ENCODE measurements at places on chromosomes 11 and 22.

GRCh38 chr22:37199760-37200108 lies 11.7 kb upstream of the C1QTNF6 start:
- DNase-seq = no peak

DNA sequence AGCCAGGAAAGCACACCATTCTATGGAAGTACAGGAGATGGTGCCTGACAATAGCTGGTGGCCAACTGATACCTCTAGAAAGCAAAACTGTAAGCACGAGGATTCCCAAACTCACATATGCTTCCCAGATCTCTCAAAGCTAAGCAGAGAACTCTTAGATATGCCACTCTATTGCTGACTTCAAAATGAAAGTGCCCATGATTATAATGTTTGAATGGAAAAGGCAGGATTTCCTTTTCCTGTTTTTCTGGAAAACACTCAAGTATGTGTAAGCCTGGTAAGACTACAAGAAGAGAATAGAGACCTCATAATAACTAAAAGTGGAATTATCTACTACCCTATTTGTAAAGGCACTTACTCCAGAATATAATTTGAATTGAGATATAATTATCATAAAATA lies 2.6 kb upstream of the CARD18 start:
- DNase-seq = no peak

DNA sequence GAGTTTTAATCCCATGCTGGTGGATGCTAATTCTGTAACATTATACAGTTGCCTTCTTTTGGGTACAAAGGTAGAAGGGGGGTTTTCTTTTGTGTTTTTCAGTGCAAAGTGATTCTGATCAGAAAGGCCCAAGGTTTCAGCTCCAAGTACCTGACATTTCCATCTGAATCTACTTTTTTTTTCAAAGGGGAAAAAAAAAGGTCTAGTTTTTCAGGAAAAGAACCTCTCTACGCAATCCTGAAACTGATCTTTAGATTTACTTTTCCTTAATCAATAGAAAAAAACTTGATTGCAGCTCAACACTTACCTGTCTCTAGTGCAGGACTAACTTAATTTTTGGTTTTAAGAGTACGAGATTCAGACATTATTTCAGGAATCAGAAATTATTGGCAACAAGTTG lies at the start of gene TECTA:
TSS of gene TECTA (plus strand) at position 301 of the 400 bp plus-strand sequence. CDS start 1,423 bp downstream, outside the sequence.
- DNase-seq = no peak

DNA sequence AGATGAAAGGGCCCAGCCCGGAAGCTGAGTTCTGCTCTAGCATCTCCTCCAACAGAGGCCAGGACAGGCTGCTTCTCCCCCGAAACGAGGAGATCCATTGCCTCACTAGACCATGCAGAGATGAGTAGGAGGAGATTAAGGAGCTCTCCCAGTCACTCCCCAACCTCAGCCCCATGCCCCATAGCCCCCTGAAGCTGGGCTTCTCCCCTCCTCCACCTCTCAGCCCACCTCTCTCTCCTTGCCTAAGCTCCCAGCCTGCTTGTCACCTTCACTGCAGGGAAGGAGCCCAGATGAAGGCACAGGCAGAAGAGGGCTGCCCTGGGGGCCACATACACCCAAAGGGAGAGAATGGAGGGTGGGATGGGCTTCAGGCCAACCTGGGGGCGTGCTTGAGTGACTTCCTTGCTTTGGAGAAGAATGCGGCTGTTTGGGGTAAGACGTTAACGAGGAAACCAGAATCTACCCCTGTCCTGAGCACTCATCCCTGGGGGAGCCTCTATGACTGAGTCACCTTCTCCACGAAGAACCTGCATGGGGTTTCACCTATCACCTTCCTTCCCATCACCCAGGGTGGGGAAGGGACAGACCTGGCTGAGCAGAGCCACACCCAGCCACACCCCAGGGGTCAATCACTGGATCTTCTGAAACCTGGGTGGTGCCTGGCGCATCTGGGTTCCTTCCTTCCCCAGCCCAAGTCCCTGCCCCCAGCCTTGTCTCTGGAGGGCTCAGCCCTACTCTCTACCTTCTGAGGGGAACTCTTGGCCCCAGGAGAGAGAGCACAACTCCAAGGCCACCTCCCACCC lies 11.6 kb upstream of the GNAZ start:
- no peak for DNase-seq

DNA sequence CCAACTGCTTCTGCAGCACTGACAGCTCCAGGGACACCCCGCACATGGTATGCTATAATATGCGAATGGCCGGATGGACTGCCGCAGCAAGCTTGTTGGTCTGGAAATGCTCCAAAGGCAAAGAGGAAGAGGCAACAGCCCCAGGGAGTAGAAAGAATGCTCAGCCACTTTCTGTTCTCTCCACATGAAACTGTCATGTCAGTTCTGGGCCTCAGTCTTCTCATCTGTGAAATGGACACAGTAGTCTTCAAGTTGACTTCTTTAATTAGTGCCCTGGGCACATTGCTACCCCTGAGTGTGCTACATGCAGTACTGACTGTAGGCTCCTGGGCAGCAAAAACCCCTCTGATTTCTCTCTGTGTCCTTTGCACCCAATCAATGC lies 19.9 kb downstream of the IL10RA start:
- DNase-seq = no peak

DNA sequence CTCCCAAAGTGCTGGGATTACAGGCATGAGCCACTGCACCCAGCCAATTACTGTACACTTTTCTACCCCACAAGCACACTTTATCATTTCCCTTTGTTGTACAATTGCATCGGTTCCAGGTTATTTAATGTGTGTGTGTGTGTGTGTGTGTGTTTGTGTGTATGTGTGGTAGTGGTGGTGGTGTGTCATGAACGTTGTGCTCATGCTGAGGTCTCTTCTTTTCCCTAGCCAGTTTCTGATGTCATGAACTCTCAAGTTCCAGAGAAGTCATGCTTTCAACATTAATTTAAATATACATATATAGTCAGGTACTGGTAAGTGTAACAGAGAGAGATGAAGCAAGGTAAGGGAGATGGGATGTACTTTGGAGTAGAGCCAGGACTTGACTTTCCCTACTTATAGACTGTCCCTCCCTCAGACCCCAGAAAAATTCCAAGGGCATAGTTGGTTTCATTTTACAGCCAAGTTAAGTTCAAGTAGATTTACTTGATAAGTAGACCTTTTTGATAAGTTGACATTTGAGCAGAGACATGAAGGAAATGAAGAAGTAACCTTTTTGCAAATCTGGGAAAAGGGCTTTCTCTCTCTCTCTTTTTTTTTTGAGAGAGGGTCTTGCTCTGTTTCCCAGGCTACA lies 42.7 kb downstream of the WEE1 start:
- DNase-seq = no peak

DNA sequence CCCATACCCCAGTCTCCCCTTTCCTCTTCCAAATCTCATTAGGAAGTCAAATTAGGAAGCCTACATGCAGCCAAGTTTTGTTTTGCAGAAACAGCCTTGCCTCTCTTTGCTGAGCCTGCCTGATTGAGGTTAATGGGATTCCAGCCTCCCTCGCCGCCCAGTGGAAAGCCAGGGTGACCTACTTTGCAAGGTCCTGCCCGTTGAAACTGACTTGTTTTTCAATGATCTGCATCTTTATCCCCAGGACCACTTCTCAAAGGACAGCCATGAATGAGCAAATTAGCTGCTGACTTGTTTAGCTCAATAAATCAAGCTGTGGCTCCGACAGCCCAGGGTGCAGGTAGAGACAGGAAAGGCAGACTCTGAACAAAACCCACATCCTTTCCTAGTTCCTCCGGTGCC lies 110.4 kb downstream of the RRAS2 start:
- DNase-seq = no peak

GRCh38 chr11:3091081-3091845 lies 34.0 kb upstream of the CARS1 start:
- DNase-seq = no peak

- no peak for DNase-seq
Observed at GRCh38 chr22:31218565-31219262, 6.6 kb downstream of the LIMK2 start.

DNA sequence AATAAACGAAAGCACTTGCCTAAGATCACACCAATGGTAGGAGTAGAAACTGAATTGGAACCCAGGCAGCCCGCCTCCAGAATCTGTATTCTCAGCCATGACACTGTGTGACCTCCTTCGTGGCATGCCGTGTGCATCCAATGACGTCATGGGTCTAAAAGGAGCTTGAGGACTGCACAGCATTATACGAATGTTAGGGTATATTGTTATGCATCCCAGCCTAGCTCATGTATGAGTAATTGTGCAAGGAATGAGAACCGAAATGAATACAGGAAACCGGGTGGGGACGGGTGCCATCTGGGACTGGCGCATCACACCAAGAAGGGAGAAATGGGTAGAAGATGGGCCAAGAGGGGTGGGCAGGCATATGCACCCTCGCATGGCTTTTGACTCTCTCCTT lies 12.3 kb upstream of the IGSF9B start:
- DNase-seq = no peak

- DNase-seq = no peak
Observed at GRCh38 chr11:109522116-109522755, 100.2 kb downstream of the C11orf87 start.

DNA sequence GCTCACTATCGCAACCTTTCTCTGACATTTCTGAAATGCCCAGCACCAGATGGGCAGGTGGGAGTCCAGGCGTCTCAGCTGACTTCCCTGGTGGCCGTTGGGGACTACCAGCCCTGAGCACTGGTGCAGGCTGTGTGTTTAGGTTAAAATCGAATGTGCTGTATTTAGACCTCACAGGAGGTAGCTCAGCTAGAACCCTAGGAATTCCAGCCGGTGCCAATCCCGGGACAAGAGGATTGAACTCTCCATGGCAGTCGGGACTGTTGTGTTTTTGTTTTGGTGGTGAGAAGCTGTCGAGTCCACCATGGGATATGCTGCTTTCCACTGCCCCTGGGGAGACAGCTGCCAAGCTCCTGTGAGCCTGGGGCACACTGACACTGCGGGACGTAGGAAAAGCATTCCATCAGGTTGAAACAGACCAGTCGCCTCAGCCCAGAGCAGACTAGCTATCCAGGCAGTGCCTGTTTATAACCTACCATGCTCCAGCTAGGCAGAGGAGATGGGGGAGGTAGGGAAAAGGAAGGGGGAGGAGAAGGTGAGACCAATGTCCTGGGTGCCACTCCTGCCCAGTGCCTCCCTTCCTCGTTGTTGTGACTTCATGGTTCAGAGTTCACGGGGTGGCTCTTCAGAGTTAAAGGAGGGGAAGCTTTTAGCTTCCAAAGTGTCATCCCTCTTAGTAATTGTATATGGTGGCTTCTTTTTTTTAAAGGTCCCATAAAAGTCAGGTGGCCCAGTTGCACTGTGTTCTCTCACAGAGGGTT lies 53.0 kb downstream of the MICAL2 start:
- DNase-seq = no peak

DNA sequence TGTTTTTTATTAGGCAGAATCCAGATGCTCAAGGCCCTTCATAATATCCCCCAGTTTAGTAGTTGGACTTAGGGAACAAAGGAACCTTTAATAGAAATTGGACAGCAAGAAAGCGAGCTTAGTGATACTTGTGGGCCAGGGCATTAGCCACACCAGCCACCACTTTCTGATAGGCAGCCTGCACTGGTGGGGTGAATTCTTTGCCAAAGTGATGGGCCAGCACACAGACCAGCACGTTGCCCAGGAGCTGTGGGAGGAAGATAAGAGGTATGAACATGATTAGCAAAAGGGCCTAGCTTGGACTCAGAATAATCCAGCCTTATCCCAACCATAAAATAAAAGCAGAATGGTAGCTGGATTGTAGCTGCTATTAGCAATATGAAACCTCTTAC lies 1.4 kb downstream of the HBB start:
- no peak for DNase-seq

DNA sequence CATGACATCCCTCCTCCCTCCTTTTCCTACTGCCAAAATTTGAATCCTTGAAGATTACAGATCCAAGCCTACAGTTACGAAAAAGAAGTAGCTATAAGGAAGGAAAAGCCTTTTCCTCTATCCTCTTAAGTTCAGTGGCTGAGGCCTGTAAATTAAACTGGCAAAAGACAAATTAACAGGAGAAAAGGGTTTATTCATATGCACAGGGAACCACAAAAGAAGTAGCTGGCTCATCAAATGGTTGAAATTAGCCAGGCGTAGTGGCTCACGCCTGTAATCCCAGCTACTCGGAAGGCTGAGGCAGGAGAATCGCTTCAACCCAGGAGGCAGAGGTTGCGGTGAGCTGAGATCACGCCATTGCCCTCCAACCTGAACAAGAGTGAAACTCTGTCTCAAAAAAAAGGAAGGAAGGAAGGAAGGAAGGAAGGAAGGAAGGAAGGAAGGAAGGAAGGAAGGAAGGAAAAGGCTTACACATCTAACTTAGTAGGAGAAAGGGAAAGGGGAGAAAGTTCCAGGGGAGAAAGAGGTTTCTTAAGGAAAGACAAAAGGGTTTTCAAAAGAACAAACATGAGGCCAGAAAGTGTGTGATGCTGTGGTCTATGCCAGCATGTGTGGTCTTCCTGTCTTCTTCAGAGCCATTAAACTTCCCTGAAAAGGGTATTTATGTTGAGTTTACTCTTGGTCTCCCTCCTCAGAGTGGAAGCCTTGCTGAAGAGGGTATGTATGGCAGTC lies 5.1 kb upstream of the SMPD1 start:
- no peak for DNase-seq

GRCh38 chr11:111514216-111515031 lies at the start of gene HOATZ:
Gene HOATZ, plus strand, starts transcription at chr11:111514778. Its CDS starts 7 bp downstream, at chr11:111514785.
- peak; percentile 23 for DNase-seq

DNA sequence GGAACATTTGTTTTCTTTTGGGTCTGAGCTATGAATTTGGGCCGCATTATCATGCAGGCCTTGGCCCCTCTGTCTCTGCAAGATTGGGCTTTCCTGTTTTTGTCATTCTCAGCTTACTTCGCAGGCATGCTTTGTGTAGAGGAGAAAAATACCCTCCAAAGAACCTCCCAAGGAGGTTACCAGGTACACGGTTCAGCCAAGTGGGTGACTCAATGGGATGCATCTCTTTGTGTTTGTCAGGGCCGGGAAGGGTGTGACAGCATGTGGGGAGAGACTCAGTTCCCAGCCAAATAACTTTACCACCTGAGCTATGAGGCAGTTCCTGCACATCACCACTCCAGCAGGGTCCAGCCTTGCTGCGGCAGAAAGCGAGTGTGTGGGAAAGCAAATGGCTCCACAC lies 47.8 kb upstream of the CLDN5 start:
- no peak for DNase-seq

DNA sequence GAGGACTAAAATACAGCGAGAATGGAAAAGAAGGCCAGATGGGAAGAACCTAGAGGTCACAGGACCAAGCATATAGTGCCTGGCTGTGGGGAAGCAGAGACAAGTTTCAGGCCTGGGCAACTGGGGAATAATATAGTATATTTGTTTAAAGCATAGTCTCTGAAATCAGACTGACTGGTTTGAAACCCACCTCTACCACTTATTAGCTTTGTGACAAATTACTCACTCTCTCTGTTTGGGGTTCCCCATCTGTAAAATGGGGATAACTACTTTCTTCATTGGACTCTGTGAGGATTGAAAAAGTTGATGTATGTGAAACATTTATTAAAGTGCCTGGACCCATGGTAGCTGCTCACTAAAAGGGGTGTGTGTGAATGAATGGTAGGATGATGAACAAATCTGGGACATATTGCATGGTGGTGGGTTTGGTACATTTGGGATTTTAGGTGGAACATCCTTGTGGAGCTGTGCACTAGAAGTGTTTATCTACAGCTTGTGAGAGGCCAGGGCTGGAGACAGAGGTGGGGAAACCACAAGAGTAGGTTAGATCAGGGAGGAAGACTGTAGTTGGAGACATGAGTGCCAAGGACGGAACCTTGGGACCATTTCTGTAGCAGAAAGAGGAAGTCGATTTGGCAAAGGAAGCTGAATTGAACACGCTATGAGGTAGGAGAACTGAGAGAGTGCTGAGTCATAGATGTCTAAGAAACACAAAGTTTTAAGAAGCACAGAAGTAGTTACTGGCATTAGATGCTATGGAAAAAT lies 52.6 kb downstream of the SWAP70 start:
- DNase-seq = no peak

Measured in NCI-H510A (cell line).